ENCODE measurements at places on chromosomes 12 and 14.

DNA sequence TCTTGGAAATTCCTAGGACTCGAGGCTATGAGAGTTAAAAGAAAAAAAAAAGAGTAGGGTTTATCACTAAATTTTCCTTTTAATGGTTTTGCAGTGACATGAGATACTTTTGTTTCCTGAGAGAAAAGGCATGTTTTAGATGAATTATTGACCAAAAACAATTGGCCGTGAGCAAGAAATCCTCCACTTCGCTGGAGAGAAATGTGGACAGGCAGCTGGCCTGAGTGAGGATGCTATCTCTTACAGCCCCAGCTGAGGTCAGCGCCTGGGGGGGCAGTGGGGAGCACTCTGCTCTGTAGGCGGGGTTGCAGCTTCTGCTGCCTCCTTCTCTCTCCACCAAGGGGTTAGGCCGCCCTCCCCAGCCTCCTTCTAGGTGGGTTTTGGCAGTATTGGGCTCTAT is 54.7 kb downstream of the PRIMA1 start:
- no peak for DNase-seq

DNA sequence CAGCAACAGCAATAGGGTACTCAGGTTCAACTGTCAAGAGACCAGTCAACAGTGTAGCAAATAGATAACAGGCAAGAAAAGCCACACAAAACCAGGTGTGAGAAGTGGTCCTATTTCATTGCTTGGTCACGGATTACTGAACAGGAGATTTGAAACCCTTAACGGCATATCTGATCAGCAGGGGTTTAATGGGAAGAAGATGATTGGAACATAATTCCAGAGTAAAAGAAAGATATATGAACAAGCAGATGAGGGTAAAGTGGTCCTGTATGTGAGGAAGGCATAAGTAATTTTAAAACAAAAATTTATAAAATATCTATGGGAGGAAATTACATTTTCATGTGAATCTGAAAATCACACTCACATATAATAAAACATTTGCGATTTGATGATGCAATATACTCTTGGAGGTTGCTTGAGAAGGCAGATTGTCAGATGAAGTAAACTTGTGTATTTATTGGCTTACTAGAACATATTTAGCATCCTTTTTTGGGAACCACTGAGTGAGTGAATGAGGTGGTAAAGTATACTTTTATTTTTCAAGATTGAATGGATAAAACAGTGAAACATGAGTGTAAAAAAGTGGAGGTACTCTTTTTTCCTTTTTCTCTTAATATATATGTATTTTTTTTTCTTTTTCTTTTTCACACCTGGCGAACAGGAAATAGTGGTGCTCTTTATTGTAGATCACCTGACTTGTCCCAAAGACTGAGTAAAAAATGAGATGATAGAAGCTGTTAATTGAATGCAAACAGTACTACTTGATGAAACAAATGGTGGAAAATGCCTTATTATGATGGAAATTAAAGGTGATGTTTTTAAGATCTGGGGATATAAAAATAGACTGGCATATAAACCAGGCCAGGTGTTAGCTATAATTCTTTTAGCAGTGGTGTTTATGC is 21.6 kb upstream of the SDR39U1 start:
- no peak for DNase-seq

DNA sequence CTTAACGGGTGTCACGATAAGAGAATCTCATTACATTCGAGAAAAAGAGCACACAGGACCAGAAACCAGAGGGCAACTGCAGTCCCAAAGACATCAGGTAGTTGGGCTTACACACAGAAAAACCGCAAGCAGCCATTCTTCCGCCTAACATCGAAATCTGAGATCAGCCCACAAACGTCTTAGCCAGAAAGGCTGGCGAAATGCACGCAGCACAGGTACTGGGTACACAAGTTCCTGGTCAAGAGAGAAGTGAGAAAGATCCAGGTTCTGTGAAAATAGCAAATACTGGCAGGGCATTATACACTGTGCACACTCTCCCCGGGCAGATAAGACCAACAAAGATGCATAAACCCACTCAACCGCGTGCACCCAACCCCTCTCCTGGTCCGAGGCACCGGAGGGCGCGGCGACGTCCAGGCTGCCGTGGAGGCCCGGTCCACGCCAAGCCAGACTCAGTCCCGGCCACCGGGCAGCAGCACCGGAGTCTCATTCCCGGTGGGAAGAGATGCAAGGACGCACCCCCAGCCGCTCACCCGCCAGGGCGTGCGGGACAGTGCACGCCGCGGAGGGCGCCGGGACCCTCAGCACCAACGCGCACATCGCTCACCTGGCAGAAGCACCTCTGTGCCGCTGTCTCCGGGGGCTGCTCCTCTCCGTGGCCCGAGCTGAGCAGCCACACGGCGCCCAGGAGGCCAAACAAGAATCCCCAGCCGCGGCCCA is 437 bp downstream of the ERO1A start:
- DNase-seq = peak; percentile 45

DNA sequence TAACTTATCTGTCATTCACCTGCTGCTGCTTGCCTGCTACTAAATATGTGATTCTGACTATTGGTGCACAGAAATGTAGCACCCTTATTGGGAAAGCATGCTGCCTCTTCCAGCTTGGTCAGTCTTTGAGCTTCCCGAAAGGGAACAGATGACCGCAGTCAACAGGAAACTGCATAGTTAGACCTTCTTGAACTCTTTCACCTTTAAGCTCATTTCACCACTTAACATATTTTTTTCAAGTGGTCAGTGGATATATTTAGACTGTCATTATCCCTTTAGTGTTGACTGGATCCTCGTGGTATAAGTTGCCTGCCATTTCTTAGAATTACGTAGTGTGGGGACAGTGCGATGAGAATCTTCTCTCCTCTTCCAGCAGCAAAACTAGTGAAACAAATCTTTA is 224.9 kb downstream of the FBXL14 start:
- no peak for DNase-seq

GRCh38 chr14:55418411-55418810 is 6.8 kb upstream of the ATG14 start:
- no peak for DNase-seq

DNA sequence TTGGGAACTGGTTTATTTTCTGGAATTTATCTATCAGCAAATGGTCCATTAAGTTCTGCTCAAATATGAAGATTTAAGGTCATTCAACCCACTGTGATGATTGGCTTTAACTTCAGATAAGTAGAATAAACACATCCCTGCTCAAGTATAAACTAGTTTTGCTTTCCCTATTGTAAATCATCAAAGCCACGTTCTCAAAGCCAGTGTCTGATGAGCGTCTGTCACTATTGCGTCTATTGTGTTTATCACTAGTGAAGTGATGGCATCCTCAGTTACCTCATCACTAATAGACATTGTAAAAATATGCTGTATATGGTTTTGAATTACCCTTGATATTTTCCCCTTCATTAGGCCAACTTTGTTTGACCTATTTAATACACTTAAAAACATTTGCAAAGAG is 351.3 kb downstream of the BCAT1 start:
- DNase-seq = no peak

DNA sequence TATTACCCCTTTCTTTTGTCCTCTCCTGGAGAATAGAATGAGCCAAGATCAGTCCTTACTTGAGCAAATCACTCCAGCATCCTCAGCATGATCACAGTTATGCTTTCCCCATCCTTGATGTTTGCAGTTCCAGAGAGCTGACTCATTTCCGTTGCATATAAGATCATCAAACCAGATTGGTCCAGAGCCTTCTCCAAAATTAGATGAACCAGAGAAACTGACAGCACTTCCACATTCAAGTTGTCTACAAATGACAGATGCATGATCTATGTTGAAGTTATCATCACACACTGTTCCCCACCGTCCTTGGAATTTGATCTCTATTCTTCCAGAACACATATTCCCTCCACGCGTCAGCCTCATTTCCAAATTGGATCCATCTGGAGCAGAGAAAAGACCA is 4.8 kb downstream of the CD163 start:
- DNase-seq = no peak

GRCh38 chr12:71594214-71594948 is 69.3 kb downstream of the ZFC3H1 start:
- DNase-seq = no peak

DNA sequence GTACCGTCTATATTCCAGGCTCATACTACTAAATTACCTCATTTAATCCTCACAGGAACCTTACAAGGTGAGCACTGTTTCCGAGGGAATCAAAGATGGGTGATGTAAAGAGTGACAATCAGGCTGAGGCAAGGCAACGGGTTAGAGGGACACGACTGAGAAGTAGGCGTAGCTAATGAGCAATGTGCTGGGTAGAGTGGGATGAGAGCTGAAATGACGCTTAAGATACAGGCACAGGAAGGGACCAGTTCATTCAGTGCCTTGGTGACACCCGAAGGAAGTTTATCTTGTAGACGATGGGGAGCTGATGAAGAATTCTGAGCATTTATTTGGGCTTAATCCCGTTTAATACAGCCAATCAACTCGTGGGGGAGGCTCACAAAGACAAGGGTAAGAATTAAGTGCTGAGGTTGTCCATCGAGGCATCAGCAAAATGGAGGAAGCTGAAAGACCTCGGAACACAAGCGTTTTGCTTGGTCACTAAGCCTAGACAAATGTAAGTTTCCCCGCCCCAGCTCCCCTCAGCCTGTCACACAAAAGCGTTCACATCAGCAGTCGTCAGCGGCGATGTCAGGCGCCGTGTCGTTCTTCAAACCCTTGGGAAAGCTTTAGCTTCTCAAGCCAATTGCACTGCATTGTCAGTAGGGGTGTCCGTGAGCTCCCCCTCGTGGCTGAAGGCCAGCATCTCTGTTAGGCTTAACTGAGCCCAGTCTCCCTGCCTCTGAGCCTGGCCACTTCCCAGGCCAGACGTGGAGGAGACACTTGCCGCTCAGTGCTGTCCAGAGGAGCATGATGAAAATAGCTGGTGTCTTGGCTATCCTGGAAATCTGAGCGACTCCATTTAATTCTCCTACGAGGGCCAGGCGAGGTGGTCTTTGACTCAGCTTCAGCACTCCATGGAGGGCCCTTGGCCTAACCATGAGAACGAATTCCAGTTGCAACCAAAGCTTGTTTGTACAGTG is 288.5 kb upstream of the G2E3 start:
- peak; percentile 1 for DNase-seq

GRCh38 chr12:116441292-116441691 is 117.9 kb upstream of the MAP1LC3B2 start:
- no peak for DNase-seq

DNA sequence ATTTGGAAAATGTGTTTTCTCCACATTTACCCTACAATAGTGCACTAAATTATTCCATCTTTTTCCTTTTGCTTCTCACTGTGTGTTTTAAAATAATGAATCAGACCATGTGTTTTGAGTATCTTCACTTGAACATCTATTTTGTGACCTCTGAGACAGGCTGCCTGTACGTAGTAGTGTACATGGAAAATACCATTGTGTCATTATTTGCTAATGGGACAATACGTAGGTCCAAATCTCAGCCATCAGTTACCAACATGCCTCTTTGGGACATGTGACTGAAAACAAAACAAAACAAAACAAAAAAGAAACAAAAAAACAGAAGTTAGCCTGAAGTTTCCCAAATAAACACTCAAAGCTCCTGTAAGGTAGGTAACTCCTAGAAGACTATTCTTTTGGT is 7.1 kb upstream of the MYF6 start:
- no peak for DNase-seq

DNA sequence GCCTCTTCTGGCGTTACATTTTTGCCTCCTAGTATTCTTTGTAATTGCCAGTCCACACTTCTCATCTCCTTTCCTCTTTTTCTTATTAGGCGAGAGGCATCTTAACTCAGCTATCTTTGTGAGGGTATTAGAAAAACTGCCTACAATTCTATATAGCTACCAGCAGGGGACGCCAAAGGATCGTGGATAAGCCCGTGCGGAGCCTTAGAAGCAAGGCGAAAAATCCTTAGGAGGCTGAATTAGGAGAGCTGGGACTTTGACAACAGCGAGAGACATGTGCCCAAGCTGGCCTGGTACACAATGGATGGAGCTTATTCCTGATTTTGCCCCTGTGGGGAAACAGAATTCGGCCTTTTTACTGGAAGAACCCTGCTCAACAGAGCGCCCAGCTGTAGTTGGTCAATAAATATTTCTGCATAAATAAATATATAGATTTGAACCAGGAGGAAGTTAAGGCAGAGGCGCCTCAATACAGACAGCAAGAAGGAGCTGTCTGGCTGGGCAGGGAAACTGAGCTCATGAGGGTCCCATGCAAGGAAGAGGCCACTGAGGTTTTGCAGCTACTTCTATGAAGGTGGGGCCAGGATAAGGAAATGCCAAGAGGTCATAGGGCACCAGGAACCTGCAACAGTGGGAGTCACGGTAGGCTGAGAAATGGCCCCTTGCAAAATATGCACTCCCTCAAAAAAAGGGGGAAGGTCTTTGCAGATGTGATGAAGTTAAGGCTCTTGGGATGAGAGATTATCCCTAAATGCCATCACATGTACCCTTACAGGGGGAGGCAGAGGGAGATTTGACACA is 14.6 kb upstream of the RBM19 start:
- no peak for DNase-seq

GRCh38 chr12:3250576-3250975 is 173.4 kb downstream of the TSPAN9 start:
- DNase-seq = no peak

DNA sequence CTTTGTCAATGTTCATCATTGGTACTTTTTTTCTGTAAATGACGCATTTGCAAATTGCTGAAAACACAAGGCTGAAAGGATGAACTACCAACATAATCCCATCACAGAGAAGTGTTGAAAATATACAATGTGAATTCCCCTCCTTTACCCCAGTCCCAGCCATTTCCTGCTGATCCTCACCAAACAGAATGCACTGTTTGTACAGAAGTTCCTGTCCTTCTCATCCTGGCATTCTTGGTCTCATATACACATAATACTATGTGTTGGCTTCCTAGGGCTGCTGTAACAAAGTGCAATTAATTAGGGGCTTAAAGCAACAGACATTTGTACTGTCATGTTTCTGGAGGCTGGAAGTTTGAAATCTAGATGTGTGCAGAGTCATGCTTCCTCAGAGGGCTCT is 836.2 kb upstream of the MGAT4C start:
- DNase-seq = no peak

DNA sequence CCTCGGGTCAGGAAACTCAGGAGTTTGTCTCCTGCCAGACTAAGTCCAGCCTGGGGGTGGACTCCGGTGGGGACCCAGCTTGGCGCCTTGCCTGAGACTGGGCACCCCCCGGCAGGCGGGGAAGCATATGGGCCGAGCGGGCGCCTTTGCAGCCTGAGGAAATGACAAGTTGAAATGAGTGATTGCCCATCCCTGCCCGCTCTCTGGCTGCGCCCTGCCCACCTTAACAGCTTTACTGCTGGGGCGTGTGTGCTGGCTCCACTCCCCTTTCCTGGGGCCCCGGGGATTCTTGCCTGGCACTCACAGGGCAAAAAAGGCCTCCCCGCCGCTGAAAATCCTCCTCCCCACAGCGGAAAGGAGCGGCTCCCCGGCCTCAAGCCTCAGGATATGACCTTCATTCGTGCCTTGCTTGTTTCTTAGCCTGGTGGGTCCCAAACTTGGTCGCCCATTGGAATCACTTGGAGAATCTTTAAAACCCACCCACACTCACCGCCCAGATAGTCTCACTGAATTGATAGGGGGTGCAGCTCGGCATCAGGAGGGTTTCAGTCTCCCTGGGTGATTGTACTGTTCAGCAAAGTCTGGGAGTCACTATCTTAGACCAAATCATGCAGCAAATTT is 1.5 kb downstream of the RFLNA start:
- no peak for DNase-seq
